CD4-positive, alpha-beta T cell treated with Interleukin-1 beta for 1 hour (primary cell): ENCODE measurements at places on chromosomes 4 and X.

DNA sequence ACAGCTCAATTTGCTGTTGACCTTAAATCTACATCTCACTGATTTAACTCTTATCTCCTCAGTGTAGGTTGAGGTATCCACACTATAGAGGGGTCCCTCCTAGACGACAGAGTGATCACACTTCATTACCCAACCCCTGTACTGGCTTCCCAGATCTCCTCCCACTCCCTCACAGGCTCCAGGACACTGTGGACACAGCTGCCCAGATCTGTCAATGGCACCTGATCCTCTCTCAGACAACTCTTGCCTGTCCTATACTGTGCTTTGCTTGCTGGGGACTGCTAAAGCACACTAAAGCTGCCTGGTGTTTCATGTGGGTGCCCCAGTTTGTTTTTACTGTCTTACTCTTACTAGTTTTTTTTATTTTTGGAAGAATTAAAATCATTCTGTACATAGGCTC lies 27.9 kb downstream of the RAB40AL start:
- DNase-seq, result no peak

DNA sequence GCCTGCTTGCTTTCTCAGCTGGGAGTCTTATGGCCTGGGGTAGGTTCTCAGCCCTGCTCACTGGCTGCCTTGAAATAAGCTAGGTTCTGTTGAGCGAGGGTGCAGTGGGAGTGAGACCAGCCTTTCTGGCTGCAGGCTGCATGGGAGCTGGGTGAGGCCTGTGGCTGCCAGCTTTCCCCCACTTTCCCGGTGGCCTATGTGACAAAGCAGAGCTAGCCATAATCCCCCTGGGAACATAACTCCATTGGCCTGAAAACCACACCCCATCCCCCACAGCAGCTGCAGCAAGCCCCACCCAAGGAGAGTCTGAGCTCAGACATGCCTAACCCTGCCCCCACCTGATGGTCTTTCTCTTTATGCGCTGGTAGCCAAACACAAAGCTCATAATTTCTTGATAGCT lies 118.9 kb downstream of the KLHL4 start:
- no peak for DNase-seq

DNA sequence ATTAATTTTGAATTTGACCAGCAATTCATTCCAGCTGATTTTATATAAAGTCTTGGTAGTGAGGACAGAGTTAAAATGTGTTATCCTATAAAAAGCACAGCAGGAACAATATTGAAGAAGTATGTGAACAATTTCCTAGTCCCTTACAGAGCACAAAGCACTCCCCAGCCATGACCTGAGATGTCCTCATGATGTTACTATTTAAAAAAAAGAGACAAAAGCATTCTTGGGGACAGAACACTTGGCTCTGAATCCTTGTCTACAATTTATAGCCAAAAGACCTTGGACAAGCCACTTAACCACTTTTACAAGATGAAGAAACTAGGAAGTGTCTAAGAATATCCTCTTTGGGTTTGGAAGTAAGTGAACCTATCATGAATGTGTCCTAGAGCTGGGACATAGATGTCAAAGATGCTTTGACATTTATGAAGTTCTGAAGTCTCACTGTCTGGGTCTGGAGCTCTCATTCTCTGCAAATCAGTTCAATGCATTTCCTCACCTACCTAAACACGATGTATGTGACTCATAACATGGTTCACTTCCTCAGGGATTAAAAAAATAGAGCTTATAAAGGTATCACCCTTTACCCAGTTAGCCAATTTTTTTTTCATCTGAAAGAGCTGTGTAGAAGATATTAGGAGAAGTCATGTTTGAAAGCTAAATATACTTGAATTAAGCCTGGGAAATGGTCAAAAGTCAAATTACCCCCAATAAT lies 61.4 kb downstream of the IGFBP7 start:
- no peak for DNase-seq

- no peak for DNase-seq
These were observed 2.8 kb downstream of the ANKRD37 start for GRCh38 chr4:185399466-185399865.

GRCh38 chr4:17934286-17934685 lies 87.3 kb downstream of the LCORL start:
- DNase-seq, result no peak

DNA sequence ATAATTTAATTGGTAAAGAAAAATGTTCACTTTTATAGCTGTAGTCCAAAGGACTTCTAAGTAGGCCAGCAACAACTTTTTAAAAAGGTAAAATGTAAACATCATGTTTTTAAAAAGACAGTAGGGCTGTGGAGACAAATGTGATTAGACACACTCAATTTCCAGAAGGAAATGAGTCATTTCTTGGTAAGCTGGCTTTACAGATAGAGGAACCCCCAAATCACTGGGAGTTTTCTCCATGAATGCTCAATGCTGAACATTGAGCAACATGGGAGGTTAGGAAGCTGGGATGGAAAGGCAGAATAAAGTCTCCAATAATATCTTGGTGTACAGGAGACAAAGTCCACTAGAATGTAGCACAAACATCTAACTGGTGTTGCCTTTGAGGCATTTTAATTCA lies 121.3 kb downstream of the NWD2 start:
- no peak for DNase-seq

DNA sequence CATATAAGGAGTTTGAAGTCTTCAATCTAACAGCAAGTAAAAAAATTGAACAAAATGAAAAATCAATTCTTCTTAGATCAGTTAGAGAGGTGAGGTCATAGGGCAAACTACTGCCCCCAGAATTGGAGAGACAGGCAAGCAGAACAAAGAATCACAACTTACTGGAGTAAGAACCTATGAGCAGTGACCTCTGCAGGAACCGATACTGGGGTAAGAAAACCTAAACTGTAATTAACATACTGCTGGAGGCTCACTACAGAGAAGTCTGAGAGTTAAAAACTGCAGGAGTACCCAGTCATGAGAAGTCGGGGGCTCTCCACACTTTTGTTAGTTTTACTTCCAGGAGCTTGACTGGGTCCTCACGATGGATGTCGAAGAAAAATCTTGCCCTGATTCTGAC lies 16.0 kb downstream of the CLDN22 start:
- DNase-seq, result no peak

DNA sequence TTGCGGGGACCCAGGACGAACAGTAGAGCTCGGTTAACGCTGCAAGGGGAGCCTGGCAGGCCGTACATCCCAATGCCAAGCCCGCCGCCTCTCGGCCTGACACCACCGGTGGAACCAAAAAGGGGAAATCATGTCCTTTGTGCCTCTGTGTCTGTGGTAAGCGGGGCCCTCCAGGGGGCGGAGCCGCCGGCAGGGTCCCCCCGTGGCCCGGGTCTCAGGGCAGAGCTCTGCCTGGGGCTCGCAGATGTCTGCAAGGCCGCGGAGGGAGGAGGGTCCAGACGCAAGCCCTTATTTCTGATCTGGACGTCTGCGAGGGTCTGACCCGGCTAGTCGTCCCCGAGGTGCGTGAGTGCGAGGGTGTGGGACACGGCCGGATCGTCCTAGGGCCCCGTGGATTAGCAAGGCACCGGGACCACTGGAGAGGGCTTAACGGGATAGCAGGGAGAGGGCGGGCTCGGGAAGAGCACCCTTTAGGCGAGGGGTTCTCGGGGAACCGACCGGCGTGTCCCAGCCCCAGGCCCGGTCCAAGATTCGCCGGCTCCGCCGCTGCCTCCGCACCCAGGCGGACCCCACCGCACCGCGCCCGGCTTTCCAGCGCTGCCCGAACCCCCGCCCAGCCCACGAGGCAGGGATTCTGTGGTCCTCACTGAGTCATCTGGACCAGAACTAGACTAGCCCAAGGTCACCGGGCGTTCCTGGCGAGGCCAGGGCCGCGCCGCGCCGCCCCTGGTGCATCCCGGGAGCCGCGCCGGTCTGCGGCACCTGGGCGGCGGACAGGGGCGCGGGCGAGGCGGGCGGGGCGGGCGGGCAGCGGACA lies 863 bp upstream of the FAM193A start:
- peak; percentile 63 for DNase-seq

GRCh38 chrX:25531096-25531495 lies 515.3 kb upstream of the ARX start:
- no peak for DNase-seq

- DNase-seq, result no peak
These were observed 379.0 kb downstream of the STIM2 start for GRCh38 chr4:27239641-27240040.

DNA sequence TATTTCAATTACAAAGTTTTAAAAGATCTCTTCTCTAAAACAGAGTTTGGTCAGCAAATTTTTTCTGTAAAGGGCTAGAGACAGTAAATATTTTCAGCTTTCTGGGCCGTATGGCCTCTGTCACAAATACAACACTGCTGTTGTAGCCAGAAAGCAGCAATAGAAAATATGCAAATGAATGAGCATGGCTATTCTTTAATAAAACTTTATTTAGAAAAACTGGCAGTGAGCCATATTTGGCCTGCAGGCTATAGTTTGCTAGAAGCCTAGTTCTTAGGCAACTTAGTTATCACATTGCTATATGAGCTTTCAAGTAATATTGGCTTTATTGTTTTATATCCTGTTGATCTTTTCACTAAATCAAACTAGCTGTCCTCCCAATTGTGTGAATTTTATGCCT lies 26.5 kb upstream of the XK start:
- DNase-seq, result no peak

- no peak for DNase-seq
These were observed 79.8 kb downstream of the SPANXN3 start for GRCh38 chrX:143437439-143437838.

DNA sequence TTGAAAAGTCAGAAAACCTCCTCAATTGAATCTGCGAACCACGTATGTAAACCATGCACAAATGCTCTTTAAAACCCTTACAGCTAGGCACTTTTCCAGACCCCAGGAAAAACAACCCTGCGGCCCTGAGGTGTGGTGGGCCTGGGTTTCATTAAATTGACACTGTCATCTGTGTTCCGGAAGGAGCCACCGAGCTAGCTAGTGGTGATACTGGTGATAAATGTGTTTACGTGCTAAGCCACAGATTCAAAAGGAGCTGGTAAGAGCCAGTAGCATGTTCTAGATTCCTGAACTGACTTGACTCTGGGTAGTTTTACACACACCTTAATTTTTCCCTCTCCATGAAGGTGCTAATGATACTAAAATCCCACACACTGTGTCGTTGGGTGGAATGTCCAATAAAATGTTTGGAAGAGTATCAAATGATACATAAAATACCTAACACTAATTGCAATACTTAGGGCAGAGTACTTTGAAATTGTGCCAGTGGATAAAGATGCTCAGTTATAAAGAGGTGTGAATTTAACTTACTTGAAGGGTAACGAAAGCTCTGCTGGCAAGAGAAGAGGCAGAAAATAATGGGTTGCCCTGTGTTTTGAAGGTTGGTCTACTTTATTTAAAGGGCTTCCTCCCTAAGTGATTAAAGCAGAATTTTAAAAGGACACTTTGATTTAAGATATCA lies 8.5 kb downstream of the SMS start:
- DNase-seq, result no peak

DNA sequence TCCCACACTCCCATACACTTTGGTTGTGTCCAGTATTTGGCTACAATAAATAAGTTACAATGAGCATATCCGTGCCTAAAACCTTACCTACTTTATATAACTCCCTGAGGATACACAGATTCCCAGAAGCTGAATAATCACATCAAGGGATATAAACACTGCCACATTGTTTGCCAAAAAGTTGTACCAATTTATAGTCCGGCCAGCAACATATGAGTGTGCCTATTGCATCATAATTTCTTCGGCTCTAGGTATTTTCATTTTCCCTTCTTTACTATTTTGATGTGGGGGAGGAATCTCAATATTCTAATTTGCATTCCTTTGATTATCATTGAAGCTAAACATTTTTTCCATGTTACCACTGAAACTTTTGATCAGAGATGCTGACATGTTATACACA lies 146.4 kb downstream of the PCDH19 start:
- DNase-seq, result no peak

- DNase-seq, result no peak
These were observed 1.7 kb downstream of the ZMYM3 start for GRCh38 chrX:71252221-71252620.

GRCh38 chrX:103889216-103889615 lies 57.2 kb upstream of the RAB9B start:
- DNase-seq, result no peak

- DNase-seq, result no peak
These were observed 95.9 kb downstream of the WDFY3 start for GRCh38 chr4:84870398-84871163.

GRCh38 chr4:52680381-52680780 lies 21.3 kb upstream of the USP46 start:
- no peak for DNase-seq

GRCh38 chr4:151690876-151691275 lies 69.9 kb downstream of the GATB start:
- no peak for DNase-seq

DNA sequence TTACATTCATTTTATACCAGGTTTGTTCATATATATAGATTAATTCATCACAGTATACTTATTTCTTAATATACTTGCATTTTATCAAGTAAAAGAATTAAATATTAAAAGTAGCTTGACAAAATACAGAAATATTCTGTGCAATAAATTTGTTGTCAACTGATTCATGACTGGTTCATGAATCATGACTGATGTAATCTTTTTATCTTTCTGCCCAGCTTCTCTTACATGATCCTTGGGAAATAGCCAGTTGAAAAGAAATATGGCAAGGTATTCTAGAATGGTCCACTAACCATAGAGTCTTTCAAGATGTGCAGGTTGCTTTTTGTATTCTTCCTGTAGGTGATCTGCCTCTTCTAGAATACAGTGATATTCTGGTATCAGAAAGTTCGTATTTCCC lies 4.2 kb upstream of the CCNA2 start:
- DNase-seq, result no peak

DNA sequence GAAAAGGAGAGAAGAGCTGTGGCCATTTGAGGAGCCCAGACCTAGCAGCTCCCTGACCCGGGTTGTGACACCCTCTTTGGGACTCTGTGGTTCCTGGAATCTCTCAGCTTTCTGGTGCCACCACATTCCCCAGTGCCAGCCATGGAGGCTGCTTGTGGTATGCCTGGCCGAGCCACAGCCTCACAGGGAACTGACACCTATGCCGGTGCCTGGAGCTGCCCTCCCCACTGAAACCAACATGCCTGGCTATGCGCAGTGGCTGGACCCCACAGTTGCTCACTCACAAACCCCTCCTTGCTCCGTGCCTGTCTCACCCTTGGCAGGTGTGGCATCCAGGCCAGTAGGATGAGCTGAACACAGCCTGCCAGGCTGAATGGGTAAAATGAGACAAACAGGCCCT lies 749.4 kb downstream of the ARAP2 start:
- DNase-seq, result no peak

DNA sequence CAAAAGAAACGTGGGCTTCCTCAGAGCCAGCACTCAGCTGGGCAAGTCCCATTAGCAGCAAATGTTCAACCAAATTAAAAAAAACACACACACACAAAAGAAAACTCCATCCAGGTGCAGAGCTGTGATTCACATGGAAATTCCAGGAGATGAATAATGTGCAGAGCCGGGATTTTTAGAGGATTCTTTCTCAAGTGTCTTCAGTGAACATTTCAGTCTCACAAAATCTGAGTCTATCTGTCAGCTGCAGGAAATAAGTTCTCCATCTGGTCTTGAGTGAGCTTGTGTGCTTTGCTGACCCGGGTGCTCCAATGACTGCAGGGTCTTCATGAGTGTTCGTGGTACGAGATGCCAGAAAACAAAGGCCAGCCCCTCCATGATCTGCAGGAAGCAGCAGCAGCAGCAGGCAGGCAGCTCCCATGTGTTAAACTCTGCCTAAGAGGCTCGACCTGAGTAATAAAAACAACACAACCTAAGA lies 44.3 kb downstream of the RASGEF1B start:
- no peak for DNase-seq
